ENCODE measurements at places on chromosomes 11 and 22.

DNA sequence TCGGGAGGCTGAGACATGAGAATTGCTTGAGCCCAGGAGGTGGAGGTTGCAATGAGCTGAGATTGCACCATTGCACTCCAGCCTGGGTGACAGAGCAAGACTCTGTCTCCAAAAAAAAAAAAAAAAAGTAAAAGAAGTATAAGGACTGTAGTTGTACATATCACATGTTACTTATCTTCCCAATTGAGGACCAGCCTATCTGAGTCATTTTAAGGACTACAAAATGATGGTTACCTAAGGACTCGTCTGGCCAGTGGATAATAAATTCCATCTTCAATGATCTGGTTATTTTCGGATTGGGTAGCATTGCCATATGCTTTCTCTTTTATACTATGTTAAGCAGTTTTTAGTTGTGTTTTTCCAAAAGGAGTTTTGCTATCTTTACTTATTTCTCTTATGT, 55.3 kb downstream of the PPFIA1 start:
- DNase-seq, result no peak

DNA sequence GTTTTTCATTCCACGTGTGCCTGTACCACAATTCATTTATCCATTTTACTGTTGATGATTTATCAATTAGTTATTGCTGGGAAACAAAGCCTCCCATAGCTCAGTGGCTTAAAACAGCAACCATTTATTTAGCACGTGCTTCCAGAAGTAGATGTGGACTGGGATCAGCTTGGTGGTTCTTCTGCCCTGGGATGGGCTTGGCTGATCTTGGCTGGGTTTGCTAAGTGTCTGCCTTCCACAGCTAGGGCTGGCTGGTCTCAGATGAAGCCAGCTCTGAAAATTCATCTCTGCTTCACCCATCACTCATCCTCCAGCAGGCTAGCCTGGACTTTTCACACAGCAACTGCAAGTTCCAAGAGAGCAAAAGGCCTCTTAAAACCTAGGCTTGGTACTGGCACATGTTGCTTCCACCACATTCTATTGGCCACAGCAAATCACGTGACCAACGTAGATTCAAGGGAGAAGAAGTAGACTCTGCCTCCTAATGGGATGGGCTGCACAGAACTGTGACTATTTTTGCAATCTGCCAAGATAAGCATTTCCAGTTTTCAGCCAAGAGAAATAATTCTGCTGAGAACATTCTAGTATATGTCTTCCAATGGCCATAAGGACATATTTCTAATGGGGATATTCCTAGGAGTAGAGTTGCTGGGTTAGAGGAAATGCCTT, 124.9 kb downstream of the MN1 start:
- no peak for DNase-seq

GRCh38 chr11:34758262-34758661, 137.4 kb downstream of the EHF start:
- DNase-seq, result no peak

- no peak for DNase-seq
Observed at GRCh38 chr11:105357764-105358163, 218.2 kb upstream of the CARD18 start.

GRCh38 chr22:49258107-49259010, 569.3 kb downstream of the BRD1 start:
- no peak for DNase-seq

- DNase-seq, result no peak
Observed at GRCh38 chr11:43987384-43988039, 45.1 kb downstream of the C11orf96 start.

GRCh38 chr22:42819412-42820044, 37.5 kb downstream of the ARFGAP3 start:
- no peak for DNase-seq

DNA sequence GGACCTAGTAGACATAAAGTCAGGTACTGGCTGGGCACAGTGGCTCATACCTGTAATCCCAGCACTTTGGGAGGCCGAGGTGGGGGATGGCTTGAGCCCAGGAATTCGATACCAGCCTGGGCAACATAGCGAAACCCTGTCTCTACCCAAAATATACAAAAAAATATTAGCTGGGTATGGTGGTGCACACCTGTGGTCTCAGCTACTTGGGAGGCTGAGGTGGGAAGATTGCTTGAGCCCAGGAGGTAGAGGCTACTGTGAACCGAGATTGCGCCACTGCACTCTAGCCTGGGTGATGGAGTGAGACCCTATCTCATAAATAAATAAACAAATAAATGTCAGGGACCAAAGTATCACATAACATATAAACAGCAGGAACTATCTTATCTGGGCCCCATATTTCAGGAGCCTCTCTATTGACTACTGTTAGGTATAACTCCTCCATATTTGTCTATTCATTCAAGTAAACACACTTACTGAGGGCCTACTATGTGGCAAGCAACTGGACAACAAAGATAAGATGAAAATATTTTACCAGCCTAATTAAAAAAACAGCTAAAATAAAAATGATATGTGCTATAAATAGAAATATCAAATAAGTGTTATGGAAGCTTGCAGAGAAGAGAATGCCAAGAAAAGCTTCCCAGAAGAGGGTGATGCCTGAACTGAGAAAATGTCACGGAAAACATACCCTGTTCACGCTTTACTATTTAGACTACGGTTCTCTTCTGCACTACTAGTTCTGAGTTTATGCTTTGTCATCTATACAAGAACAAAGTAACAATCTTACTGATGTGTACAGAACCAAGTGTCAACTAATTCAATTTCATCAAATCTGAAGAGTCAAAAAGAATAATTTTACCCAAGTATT, 2.0 kb downstream of the NUP98 start:
- DNase-seq, result no peak

DNA sequence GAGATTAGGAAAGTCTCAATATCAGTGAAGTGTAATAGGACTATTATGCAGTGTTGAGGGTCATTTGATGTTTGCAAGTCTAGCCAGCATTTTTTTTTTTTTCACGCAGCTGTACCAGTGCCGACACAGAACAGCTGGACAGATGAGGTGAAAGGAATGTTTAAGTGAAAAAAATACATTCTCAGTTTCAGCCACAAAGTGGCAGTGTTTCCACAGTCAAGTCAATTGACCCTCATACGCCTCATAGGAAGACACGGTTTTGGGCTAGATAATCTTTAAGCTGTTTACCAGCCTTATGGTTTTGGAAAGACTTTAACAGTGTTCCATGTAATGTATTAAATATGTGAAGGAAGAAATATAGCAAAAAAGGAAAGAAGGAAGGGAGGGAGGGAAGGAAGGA, 349.9 kb upstream of the ANO3 start:
- no peak for DNase-seq

GRCh38 chr11:133207995-133208394, 324.3 kb downstream of the OPCML start:
- no peak for DNase-seq

DNA sequence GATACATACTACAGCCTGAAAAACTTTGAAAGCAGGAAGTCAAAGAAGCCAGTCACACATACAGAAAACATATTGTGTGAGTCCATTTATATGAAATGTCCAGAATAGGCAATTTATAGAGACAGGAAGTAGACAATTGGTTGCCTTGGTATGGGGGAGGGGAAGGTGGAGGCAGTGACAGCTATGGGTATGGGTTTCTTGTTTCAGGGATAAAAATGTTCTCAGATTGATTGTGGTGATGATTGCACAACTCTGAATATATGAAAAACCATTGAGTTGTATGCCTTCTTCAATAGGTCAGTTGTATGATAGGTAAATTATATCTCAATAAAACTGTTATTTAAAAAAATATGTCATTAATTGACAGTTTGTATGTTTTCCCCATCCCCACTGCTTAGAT, 137.6 kb downstream of the SNX19 start:
- DNase-seq, result no peak

DNA sequence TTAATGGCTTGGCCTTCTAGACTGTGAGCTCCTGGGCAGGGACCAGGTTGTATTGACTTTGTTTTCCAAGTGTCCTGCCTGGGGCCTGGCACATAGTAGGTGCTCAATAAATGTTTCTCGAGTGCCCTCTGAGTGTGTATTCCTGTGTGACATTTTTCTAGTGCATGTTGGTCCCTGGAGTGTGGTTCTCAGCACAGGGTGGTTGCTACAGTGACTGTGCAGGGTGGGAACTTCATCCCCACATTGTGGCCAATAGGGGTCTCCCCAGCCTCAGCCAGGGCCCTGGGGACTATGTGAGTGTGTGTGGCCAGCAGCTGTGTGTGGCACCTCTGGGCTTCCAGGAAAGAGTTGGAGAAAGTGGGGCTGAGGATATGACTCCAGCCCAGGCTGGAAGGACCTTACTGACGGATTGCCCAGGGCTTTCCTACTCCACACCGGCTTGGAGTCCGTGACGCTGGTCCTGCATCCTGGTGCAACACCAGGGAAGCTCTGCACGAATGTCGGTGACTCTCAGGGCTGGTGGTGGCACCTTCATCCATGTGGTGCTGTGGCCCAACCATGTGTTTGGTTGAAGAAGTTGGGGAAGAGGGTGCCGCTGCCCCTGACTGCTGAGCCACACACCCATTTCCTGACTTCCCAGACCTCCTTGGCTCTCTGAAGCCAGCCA, 9.0 kb upstream of the MARK2 start:
- no peak for DNase-seq

- DNase-seq, result no peak
Observed at GRCh38 chr11:64466115-64466718, 107.3 kb downstream of the RPS6KA4 start.

- no peak for DNase-seq
Observed at GRCh38 chr22:29831186-29831921, 6.7 kb downstream of the ASCC2 start.

GRCh38 chr11:15901054-15901453, 455.3 kb downstream of the SOX6 start:
- no peak for DNase-seq

GRCh38 chr11:121312483-121312882, 19.9 kb downstream of the SC5D start:
- DNase-seq, result no peak

- no peak for DNase-seq
Observed at GRCh38 chr11:125871391-125872137, 15.9 kb upstream of the HYLS1 start.

- DNase-seq, result no peak
Observed at GRCh38 chr22:49548356-49549202, 279.1 kb downstream of the BRD1 start.

- no peak for DNase-seq
Observed at GRCh38 chr11:72932132-72932570, 117.9 kb downstream of the ATG16L2 start.

DNA sequence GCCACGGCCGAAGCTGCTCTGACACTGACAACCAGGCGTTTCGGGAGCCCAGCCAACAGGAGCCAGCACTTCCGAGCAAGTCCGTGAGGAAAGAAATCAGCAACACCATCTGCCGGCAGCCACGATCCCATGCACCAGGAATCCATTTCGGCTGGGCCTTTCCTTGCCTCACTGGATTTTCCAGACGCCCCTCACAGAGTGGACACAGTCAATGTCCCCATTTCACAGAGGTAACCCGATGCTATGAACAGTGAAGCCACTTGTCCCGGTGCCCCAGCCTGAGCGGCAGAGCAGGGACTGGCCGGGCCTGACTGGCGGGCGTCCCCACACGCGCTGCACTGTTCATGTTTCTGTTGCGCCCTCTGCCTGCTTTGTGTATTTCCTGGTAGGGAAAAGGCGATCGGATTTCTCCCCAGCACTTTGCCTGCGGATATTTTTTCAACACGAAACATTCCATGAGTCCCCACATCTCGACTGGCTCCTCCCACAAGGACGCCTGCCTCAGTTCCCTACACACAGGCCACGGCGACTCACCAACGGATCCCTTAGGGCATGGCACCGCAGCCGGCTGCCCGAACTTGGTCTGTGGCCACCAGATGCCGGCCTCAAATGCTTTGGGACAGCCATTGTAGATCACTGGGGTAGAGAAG, 55.3 kb downstream of the TRMU start:
- DNase-seq, result no peak

DNA sequence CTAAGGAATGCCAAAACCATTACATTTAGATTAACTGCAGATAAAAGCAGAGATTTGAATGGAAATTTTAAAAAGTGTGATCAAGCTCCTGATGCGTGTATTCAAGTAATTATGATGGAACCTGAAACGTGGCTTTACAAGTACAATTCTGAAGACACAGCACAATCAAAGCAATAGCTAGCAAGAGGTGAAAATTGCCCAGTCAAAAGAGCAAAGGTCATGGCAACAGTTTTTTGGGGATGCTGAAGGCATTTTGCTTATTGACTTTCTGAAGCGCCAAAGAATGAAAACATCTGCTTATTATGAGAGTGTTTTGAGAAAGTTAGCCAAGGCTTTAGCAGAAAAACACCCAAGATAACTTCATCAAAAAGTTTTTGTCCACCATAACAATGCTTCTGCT, 389.6 kb upstream of the TENM4 start:
- no peak for DNase-seq

DNA sequence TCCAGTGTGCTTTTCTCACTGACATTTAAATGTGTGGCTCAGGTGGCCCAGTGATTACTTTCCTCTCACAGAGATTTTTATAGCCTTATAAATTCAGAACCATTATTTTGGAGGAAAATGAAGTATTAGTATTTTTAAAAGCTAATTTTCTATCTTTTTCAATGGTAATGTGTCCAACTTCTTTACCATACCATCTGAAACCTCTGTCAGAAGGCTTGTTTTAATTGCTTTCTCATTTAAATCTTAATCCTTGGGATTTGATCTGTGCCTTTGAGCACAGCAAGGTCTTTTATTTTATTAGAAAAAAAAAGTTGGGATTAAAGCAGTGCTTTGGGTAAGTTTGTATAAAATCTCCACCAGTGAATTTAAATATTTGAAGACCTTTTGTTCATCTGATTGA, 452.3 kb upstream of the RAG2 start:
- DNase-seq, result no peak

GRCh38 chr11:61924064-61924455, 6.7 kb upstream of the RAB3IL1 start:
- DNase-seq, result no peak

GRCh38 chr11:91158891-91159537, 936.2 kb upstream of the CHORDC1 start:
- DNase-seq, result no peak

- no peak for DNase-seq
Observed at GRCh38 chr11:121231576-121232278, 60.8 kb upstream of the SC5D start.

DNA sequence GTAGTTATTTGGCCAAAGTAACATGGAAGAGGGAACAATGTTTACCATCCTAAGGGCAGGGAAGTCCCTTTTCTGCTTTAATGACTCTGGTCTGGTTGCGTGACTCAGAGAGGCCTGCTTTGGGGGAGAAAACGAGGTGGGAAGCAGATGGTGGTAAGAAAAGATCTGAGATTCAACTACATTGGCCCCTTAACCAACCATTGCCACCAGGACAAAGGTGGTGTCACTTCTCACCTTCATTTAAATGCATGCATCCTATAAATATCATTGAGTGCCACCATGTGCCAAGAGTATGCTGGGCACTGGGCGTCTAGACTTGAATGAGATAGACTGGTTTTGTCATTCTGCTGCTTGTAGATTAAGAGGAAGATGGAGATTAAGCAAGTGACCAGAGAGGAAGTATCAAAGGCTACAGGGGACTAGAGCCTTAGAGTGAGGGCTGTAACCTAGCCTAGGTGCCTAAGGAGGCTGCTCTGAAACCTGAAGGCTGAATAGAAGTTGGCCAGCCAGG, 3.6 kb upstream of the SORL1 start:
- DNase-seq, result no peak

- DNase-seq, result no peak
Observed at GRCh38 chr11:116693102-116693570, 79.7 kb downstream of the BUD13 start.

GRCh38 chr22:45055936-45056335, 46.1 kb upstream of the PHF21B start:
- no peak for DNase-seq

GRCh38 chr11:71208011-71208774, 44.2 kb downstream of the SHANK2 start:
- no peak for DNase-seq

- DNase-seq, result peak; percentile 30
Observed at GRCh38 chr11:68213135-68213515, at the start of gene KMT5B. KMT5B (minus strand) TSS chr11:68213296; CDS start chr11:68190076, 23,220 bp downstream.
